Activated naive CD8-positive, alpha-beta T cell treated with anti-CD3 and anti-CD28 coated beads, Interleukin-2, amount 10 ng/mL, durations not matched to agents 7 days and 5 days (primary cell): ENCODE measurements at places on chromosomes 1 and 21. TPM values are rescaled to one million over a fixed set of nuclear protein-coding genes. Genes with fewer than 3 reads are reported as not detected.

The GNG12 gene
- not detected for total RNA-seq

GRCh38 chr1:14065486-14065885, 365.5 kb downstream of the PRDM2 start:
- no peaks in the 10 kb centered on the region for H3K4me1 ChIP-seq
- H3K36me3 ChIP-seq, result no peaks in the 10 kb centered on the region
- no peak overlapping the region for H3K4me3 ChIP-seq
- H3K27ac ChIP-seq, result no peak overlapping the region
- no peak for DNase-seq

DNA sequence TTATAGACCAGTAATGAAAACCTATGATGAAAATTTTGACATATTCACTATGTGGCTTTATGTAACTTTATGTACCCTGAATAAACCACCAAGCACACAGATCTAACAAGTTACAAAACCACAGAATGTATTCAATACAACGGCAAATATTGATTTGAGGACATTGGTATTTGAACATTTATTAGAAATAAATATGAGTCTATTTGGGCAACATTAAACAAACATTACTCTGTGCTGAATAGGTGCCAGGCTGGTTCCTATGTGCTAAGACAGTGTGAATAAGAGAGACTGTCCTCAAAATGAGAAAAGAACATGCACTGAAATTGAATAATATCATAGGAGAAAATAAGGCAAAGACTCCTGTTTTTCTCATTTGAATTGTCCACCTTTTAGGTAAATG, 1341.2 kb downstream of the PLA2G4A start:
- H3K27ac ChIP-seq, result no peak overlapping the region
- H3K4me3 ChIP-seq, result no peak overlapping the region
- no peaks in the 10 kb centered on the region for H3K36me3 ChIP-seq

- no peak overlapping the region for H3K4me3 ChIP-seq
- peaks cover 49% of the 10 kb centered on the region for H3K36me3 ChIP-seq
- H3K27me3 ChIP-seq, result no peaks in the 10 kb centered on the region
- H3K27ac ChIP-seq, result no peak overlapping the region
- peaks cover 5% of the 10 kb centered on the region for H3K4me1 ChIP-seq
Observed at GRCh38 chr1:54876814-54877213, 10.2 kb downstream of the DHCR24 start.

DNA sequence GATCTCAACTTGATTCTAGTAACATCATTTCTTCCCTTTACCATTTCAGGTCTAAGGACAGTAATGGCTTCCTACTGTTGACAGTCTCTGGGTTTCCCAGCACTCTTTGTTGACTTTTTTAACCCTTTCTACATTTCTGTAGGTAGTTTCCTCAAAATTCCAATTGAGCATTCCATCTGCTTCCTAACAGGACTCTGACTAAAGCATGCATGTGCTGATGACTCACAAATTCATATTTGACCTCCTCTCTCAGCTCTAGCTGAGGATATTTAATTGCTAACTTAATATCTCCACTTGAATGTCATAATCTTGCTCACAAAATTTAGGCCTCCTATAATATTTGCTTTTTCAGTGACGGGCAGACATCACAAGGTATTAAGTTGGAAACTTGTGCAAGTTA, 93.3 kb upstream of the ZNHIT6 start:
- H3K4me1 ChIP-seq, result no peaks in the 10 kb centered on the region
- H3K27me3 ChIP-seq, result no peaks in the 10 kb centered on the region
- DNase-seq, result no peak
- H3K27ac ChIP-seq, result no peak overlapping the region
- no peak overlapping the region for H3K4me3 ChIP-seq

DNA sequence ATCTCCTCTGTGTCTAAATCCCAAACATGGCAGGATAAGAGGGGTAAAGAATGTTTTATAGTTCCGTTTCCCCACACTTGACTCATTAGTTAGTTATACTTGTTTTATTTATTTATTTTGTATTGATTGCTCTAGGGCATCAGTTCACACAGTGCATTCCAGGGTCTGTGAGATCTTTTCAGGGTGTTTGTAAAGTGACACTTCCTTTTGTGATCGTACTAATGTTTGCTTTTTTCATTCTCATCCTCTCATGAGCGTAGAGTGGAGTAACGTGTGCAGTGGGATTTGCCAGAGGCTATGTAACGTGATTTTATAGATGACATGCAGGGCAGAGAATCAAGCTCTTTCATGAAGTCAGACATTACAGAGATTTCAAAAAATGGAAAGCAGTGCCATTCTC, 103.2 kb downstream of the SCCPDH start:
- H3K4me1 ChIP-seq, result no peaks in the 10 kb centered on the region
- H3K4me3 ChIP-seq, result no peak overlapping the region

DNA sequence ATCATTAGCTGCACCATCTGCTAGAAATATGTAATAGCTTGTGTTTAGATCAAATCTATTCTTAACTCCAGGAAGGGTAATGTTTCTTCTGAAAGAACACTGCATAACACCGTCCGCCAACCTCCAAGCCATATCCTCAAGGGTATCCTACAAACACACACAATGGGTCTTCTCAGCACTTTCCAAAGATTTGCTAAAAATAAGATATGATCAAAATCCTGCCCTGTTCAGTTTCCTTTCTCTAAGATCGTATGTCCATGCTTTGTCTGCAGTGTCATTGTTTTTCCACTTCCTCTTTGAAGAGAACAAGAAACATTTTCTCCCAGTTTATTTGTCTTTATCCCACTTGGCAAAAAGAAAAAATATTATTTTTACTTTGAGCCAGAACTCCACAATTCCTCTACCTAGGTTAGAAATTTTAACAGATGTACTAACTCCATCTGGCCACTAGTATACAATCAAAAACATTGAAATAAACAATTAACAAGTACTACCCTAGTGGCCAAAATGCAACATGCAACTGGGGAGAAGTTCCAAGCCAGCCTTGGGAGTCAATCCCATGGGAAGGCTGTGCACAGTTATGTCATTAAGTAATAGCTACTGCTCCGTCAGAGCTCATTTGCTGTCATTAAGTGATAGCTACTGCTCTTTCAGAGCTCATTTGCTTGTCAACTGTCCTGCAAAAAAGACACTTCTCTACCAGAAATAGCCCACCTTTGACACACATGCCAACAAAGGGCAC, 37.8 kb downstream of the FRRS1 start:
- DNase-seq, result no peak
- no peaks in the 10 kb centered on the region for H3K27me3 ChIP-seq
- H3K36me3 ChIP-seq, result peaks cover 8% of the 10 kb centered on the region
- no peaks in the 10 kb centered on the region for H3K4me1 ChIP-seq

DNA sequence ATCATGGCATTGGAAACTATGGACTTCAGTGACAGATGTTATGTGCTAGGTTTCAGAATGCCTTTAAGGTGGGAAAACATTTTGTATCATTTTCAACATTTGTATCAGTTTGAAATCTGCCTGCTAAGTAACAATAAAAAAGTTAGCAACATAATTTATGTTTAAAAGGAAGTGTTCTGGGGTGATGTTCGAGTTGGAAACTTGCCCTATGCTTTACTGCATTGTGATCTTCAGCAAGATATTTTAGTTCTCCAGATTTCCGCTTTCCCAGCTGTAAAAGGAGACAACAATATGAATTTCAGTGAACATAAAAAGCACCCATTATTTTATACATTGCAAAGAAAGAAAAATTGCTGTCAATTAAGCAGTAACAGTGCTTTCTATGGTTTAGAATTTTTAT, 187.4 kb downstream of the DISC1 start:
- H3K4me3 ChIP-seq, result no peak overlapping the region
- no peak overlapping the region for H3K27ac ChIP-seq
- peaks cover 14% of the 10 kb centered on the region for H3K36me3 ChIP-seq
- H3K4me1 ChIP-seq, result no peaks in the 10 kb centered on the region

DNA sequence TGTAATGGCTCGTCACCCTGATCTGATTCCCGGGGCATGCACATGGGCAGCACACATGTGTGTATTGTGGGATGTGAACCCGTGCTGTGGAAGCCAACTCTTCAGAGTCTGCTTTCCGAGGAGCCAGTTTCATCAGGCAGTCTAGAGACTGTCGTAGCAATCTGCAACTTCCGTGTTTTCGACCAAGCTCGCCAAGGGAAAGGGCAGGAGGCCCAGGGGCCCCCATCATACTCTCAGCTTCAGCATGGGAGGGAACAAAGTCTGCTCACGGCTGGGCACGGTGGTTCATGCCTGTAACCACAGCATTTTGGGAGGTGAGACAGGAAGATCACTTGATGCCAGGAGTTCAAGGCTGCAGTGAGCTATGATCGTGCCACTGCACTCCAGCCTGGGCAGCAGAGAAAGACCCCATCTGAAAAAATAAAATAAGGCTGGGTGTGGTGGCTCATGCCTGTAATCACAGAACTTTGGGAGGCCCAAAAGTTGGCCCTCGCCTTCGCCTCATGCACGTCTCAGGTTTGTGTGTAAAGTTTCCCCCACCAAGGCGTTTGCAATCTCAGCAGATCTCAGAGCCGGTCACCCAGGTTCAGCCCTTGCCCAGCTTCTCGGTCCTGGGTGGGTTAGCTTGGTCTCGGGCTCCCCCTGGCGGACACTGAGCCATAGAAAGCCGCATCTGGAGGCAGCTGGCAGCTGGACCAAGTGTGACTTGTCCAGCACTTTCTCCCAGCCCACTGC, 48.5 kb upstream of the SLC25A33 start:
- H3K4me1 ChIP-seq, result peaks cover 5% of the 10 kb centered on the region
- DNase-seq, result peak; percentile 88
- H3K4me3 ChIP-seq, result no peak overlapping the region
- peaks cover 10% of the 10 kb centered on the region for H3K27me3 ChIP-seq
- no peak overlapping the region for H3K27ac ChIP-seq
- no peaks in the 10 kb centered on the region for H3K36me3 ChIP-seq

DNA sequence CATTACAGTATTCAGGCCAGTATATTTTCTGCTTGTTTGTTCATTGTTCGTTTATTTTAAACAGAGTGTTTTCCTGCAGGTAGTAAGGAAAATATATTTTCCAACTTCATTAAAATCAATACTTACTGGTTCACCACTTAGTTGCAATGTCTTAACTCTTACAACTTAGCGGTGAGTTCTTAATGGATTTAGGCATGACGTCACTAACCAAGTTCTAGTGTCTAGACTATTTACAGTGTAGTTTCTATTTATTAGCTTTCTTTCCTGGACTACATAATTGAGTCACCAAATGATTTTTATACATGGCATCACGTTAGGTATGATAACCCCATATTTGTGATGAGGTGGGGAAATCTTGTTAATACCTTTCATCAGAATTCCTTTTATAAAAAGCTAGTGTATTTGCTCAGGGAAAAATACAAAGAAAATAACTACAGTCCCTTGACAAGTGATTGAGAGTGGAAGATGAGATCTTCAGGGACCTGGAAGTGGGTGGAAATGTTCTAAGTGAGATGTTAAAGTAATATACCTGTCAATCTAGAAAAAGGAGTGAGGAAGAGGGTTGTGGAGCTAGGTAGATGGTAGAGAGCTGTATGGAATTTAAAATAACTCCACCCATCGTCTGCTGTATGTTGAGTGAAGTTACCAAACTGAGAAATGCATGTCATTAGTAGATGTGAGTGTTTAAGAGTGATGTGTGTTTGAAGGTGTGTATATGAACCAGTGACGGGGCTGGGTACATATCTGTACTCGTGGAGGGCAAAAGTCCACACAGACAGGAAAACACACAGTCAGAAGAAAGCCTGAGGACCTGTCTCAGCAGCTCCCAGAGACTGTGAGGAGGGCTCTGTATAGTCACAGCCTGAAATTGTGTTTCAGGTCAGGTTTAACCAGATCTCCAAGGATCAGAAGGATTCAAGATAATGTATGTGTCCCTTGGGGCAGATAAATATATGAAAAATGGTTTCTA, 197.6 kb upstream of the ADAMTS5 start:
- no peaks in the 10 kb centered on the region for H3K27me3 ChIP-seq
- no peak overlapping the region for H3K4me3 ChIP-seq
- H3K4me1 ChIP-seq, result no peaks in the 10 kb centered on the region
- no peak for DNase-seq
- H3K36me3 ChIP-seq, result no peaks in the 10 kb centered on the region
- H3K27ac ChIP-seq, result no peak overlapping the region

DNA sequence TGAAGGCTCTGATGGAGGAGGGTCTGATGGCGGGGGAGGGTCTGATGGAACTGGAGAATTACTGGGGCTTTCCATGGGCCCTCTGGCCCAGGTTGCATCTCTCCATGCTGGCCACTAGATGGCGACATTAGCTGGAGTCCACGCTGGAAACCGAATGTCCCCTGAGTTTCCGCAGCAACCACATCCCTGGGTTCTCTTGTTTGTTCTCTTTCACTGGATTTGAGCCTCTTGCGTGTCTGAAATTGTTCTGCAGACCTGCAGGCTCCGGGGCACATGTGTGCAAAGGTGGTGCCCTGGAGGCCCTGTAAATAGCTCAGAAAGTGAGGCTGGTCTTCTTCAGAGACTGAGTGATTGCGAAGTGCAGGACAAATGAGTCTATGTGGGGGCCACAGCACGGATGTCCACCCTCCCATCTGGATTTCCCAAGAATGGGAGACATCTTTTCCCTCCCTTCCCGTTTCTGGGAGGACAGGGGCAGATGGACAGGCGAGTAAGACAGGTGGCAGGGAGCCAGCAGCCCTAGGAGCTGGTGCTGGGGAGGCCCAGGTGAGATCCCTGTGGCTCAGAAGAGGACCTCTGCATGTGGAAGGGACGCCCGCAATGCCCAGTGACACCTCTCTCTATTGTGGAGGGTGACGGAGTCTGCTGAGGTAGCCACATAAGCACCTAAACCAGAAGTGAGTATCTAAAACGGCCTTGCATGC, 73.2 kb upstream of the ABCG1 start:
- H3K27ac ChIP-seq, result peak overlapping the region; percentile 27
- no peaks in the 10 kb centered on the region for H3K36me3 ChIP-seq
- no peak overlapping the region for H3K4me3 ChIP-seq
- H3K27me3 ChIP-seq, result peaks cover 3% of the 10 kb centered on the region
